ENCODE measurements at places on chromosomes 6 and 20.

DNA sequence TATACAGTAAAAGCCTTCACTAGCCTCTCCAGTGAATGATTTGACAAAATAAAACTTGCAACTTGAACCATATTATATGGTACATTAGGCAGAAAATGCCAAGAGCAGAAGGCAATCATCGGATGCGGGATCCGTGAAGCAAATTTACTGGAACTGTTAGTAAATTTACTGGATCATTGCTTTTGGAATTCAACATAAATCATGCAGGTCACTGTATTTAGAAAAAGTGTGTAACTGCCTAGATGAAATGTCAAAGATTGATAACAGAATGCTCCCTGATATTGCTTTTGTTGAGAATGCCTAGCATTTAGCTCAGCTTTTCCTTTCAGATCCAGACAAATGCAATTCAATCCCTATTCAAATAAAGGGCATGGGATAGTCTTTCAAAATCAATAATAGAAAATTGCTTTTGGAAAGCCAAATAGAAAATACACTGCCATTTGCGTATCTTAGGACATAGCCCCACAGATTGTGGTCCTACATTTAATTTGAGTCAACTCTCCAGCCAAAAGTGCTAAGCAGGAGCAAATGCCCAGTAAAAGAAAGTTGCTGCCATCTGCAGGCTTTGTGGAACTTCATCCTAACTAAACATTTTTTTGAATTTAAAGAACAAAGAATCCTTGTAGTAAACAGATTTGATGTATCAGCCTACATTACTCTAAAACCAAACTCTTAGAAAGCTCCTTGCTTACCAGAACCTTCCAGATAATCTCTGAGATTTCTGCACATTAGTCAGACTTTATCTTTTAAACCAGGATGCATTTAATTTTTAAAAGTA is 109.5 kb upstream of the HSF2 start:
- DNase-seq: no peak

DNA sequence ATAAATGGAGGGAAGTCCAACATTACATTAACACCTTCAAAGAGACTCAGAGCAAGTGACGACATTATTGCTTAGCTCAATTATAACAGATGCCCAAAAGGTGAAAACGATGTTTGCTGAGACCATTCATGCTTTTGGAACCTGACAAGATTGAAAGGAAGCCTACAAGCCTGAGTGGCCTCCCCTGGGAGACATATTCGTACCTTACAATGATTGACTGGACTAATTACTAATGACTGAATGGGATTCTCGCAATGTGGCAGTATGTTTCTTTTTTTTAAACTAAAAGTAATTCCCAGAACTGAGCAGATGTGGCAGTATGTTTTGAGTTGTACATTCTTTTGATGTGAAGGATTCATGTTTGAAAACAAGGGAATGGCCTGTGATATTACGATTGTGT is 49.9 kb downstream of the VEGFA start:
- DNase-seq: no peak

GRCh38 chr6:45026003-45026516 is 302.1 kb upstream of the RUNX2 start:
- DNase-seq: no peak

- no peak for DNase-seq
Measured at GRCh38 chr6:154297210-154297609, 59.4 kb downstream of the IPCEF1 start.

- DNase-seq: no peak
Measured at GRCh38 chr6:147046141-147046877, 157.9 kb upstream of the STXBP5 start.

DNA sequence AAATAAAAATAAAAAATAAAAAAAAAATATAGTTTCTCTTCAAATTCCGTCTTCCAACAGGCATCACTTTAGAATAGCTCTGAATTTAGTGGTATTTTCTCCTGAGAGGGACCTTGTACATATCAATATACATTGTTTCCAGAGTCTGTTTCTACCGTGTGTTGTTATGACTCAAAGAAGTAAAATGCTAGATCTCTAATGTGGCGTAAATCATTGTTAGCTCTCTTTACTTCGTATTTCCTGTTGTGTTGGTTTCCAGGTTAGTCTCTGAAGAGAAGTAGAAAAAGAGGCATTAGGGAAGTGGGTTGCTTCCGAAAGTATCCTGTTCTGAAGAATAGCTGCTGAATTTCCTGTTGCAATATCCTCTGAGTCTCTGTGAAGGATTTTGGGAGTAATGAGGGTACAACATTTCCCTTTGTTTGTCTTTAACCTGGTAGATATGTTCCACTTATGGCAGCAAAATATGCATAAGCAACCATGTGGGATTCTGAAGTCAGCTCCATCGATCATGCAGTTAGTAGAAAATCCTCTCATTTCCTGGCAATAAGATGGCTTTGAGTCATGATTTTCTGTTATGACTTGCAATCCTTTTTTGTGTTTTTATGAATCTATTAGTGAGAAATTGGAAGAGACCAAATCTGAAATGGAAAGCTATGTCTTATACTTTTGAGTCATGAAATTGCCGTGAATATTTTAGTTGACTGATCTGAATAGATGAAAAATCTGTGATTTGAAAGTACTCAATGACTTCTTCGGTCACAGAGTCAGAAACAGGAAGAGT is 42.0 kb upstream of the MCHR2 start:
- no peak for DNase-seq

GRCh38 chr6:69232911-69233448 is 563.8 kb downstream of the LMBRD1 start:
- DNase-seq: no peak

GRCh38 chr6:16127471-16127870 is 1.4 kb upstream of the MYLIP start:
- DNase-seq: no peak

- no peak for DNase-seq
Measured at GRCh38 chr20:57513199-57513598, 11.7 kb downstream of the CTCFL start.

DNA sequence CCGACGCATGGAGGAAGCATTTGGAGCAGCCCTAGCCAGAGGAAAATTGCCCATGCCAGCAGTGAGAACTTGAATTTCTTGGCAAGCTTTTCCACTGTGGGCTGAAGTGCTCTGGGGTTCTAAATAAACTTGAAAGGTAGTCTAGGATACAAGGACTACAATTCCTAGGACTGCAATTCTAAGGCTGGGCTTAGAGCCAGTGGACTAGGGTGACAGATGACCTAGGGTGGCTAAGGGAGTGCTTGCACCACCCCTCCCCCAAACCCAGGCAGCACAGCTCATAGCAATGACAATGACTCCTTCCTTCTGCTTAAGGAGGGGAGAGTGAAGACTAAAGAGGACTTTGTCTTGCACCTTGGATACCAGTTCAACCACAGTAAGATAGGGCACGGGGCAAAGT is 122.3 kb downstream of the THBS2 start:
- no peak for DNase-seq

DNA sequence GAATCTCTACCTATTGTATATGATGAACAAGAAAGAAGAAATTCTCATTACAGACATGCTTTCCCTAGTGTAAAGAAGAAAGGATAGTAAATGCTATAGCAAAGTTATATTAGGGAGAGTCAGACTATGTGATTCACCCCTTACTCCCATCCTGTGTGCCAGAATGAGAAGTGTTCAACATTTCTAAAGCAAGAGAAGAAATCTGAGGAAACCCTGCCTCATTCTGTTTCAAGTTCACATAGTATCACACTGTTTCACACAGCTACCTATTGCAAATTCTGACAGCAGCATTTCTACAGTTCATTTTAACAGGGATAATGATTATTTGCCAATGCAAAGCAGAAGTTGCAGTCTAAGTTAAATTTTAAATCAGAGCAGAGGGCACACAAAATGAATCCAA is 267.2 kb upstream of the TCF21 start:
- no peak for DNase-seq

All from CD4-positive, alpha-beta T cell treated with Interleukin-4 for 1 hour (primary cell).